ENCODE measurements at places on chromosomes 4 and X.

DNA sequence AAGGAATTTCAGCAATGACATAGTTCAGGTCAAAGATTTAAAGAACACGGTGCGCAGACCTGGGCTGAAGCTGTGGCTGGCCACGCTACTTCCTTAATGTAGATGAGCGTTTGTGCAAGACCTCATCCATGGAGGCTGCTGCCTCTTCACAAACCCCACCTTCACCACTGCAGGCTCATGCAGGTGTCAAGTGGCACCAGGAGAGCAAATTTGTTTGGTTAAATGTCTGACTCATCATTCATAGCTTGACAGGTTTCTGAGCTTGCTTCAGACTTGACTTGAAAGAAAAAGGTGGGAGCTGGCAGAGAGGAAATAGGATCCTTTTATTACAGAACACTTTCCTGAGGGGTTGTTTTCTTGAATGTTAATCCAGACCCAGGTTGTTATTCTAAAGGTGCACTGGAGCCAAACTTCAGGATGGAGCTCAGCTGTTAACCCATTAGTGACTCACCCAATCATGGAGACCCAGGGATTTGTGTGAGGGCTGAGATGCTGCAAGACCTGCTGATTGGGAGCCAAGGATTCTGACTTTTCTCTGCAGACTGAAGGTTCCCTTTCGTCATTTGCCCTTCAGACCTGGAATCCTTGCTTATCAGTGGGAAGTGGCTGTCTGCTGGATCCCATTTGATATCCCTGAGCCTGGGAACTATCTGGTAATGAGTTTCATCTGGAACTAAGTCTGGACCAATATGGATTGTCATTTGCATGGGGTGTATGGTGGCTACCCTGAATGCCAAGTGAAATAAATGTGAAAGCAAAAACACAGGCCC, 315.3 kb downstream of the PTTG2 start:
- no peak for DNase-seq

DNA sequence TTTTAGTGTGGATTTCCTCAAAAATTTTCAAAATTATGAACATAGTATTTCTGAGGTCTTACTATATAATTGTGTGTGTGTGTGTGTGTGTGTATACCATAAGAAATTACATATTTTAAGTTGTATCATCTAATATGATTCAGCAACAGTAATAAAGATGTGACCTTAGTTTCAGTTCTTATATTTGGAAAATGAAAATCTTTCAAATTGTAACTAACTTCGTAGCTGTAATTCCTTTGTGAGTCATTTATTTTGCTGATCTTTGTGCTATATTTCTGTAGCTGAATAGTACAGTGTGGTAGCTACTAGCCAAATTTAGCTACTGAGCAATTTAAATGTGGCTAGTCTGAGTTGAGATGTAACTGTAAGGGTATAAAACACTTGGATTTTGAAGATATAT, 116.4 kb downstream of the RAP1GDS1 start:
- DNase-seq, result peak; percentile 32

DNA sequence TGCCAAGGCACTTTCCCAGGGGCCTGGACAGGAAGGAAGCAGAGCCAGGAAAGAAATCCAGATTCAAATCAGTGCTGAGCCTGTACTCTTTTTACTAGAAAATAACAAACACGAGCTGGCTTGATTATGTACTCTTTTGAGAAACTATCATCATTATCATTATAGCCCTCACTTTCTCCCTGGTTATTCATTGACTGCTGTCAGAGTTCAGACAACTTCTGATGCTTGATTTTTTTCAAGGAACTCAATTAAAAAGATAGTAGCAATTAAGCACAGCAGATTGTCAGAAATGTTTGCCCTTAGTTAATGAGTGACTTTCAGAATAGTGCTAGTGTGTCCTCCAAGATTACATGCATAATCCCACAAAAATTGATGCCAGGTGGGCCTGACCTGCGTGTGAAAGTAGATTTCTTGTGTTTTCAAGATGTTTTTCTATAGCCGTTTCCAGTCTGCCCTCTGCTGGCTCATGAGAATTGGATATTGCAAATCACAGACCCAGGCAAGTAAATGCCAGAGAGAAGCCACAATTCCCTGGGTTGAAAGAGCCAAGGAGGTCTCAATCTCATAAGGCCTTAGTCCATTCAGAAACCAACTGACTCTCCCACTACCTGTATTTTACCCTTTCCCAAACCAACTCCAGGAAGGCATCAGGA, 14.3 kb upstream of the PNPLA4 start:
- DNase-seq, result no peak

DNA sequence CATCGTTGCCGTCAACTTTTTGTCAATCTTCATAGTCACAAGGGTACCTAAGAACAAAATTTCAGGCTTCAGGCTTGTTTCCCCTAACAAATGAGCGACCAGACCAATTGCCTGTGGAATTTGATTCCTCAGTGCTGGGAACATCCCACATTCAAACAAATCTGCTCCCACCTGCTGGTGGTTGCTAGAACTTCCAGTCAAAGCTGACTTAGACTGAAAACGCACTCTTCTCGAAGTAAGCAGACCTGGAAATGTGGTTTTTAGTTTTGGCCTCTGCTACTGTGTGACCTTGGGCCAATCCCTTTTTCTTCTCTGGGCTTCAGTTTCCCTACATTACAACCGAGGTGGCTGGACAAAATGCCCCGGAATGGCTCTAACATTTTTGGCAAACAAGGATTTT, 1.8 kb upstream of the GABRQ start:
- no peak for DNase-seq

- DNase-seq, result no peak
Measured at GRCh38 chr4:1204828-1205585, 32.6 kb upstream of the SPON2 start.

All from activated CD4-positive, alpha-beta T cell treated with anti-CD3 and anti-CD28 coated beads, Interleukin-2, amount 50 U/mL, for 16 hours (primary cell).